Activated CD8-positive, alpha-beta memory T cell treated with anti-CD3 and anti-CD28 coated beads, Interleukin-2, amount 10 ng/mL, durations not matched to agents 7 days and 5 days (primary cell): ENCODE measurements at places on chromosomes 11 and 22.
A peak's percentile ranks its signal among the peaks of the same experiment; 100 is the strongest.

GRCh38 chr11:20256925-20257324, 96.7 kb upstream of the DBX1 start:
- DNase-seq = no peak

DNA sequence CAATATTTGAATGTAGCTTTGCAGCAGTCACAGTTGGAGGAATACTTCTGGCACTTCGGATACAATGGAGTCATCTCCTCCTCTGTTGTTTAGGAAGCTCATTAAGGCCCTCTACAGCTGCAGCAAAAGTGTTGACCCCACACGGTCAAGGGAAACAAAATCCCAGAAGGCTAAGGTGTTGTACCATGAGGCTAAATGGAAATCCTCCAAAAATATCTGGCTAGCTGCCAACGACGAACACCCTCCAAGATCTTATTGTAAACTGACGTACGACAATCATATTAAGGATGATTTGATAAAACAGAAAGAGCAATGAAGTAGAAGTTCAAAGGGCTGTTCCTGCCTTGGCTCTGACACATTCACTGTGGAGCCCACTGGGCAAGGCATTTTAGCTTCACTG, 4.0 kb downstream of the POGLUT3 start:
- no peak for DNase-seq

- no peak for DNase-seq
Measured at GRCh38 chr11:131899950-131900580, 529.6 kb downstream of the NTM start.

DNA sequence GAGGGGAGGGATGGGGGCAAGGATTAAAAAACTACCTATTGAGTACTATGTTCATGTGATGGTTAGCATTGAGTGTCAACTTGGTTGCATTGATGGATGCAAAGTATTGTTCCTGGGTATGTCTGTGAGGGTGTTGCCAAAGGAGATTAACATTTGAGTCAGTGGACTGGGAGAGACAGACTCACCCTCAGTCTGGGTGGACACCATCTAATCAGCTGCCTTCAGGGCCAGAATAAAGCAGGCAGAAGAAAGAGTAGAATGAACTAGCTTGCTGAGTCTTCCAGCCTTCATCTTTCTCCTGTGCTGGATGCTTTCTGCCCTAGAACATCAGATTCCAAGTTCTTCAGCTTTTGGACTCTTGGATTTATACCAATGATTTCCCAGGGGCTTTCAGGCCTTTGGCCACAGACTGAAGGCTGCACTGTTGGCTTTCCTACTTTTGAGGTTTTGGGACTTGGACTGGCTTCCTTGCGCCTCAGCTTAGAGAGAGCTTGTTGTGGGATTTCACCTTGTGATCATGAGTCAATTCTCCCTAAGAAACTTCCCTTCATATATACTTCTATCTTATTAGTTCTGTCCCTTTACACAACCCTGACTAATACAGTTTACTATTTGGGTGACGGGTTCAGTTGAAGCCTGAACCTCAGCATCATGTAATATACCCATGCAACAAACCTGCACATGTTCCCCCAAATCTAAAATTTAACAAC, 70.2 kb downstream of the MTNR1B start:
- DNase-seq = no peak

DNA sequence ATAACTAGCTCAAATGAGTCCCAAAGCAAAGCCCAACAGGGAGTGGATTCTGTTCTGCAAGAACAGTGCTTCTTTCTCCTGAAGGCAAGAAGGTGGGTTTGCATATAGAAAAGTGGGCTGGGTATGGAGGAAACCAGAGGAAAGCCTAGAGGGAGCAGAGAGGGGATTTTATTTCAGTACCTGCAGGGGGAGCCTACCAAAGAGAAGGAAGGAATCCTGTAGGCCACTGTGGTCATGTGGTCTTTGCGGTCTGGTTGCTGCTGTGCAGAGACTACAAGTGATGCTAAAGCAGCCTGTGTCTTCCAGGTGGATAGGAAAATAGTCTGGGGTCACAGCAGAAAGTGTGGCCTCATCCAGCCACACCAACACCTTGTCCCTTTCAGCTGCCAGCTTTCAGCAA, 33.2 kb upstream of the ZBTB16 start:
- DNase-seq = peak; percentile 75

GRCh38 chr11:68751331-68751856, at the start of gene TESMIN:
Gene TESMIN (minus strand): TSS chr11:68751520. CDS start chr11:68750660, 860 bp downstream.
- peak; percentile 95 for DNase-seq
